ENCODE measurements at places on chromosomes 11 and 22.

- DNase-seq = peak; percentile 4
Observed at GRCh38 chr11:116563028-116563711, 209.6 kb downstream of the BUD13 start.

- no peak for DNase-seq
Observed at GRCh38 chr11:44424841-44425240, 114.9 kb upstream of the ALX4 start.

- DNase-seq = no peak
Observed at GRCh38 chr22:37211075-37211865, 1.0 kb downstream of the SSTR3 start.

DNA sequence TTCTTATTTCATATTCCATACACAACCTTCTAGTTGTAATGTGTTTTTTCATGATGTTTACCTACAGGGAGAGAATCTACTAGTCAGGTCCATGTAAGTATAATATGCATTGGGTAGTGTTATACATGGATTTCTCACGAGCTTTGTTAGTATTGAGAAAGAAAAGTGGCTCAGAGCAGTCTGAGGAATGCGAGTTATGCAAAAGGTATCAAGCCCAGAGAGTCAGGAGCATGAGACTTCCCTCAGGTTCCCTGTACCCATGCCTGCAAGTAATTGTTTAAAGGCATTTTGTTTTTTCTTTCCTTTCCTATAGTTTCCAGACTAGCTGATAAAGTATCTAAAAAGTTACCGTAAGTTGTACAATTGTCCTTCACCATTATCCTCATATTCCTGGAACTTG, 66.1 kb downstream of the STK33 start:
- DNase-seq = no peak

DNA sequence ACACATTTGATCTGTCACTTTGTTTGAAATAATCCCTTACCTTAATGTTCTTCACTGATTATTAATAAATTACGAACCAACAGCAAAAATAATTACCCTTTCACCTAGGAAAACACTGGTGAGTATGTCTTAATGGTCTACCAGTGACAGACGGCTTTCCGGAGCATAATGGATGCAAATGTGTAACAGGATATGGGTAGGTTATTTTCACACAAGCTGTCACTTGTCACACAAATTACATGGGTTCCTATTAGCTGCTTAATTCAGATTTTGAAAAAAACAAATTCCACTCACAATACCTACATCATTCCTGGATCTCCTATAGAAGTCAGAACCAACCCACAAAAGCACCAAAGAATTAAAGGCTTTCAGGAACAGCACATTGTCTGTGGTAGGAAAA, 127.9 kb downstream of the WT1 start:
- DNase-seq = no peak

- peak; percentile 6 for DNase-seq
Observed at GRCh38 chr11:6746086-6746618, 25.6 kb downstream of the OR2AG2 start.

DNA sequence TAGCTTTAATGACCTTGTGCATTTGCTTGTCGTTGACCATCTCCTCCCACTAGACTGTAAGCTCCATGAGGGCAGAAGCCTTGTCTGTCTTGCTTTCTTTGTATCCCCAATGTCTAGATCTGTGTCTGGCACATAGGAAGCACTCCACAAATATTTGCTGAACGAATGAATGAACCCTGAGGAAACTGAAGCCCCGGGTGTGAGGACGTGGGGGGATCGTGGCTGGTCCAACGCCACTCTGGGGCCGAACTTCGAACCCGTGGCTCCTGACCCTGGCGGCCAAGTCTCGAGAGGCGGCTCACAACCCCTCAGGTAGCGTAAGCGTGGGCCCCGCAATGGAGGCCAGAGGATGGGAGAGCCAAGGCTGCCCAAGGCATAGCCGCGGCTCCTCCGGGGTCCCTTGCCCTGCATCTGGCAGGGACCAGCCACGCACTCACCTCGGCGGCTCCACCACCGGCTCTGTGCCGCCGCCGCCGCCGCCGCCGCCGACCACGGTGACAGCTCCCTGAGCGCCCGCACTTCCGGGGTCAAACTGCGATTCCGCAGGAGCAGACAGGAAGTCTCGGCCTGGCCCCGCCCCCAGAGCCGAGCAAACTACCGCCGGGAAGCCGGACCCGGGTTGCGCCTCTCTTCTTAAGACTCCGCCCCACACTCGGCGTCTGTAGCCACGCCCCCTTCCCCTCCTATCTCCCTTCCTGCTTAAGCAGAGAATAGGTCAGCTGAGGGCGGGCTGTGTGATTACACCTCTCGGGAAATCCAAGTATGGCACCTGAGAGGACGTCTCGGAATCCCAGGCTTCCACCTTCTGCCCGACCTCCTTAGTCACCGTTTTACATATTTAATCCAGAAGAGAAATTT, at the start of gene ASCC2:
ASCC2 (minus strand) TSS at position 534 of the 858 bp plus-strand sequence. CDS start 5,949 bp downstream, outside the sequence.
- DNase-seq = peak; percentile 97

Measured in cardiac fibroblast (primary cell).